Inflammatory macrophage treated with lipopolysaccharide for 1 hour (primary cell): ENCODE measurements at places on chromosomes 7 and 10.
A peak's percentile ranks its signal among the peaks of the same experiment; 100 is the strongest.

DNA sequence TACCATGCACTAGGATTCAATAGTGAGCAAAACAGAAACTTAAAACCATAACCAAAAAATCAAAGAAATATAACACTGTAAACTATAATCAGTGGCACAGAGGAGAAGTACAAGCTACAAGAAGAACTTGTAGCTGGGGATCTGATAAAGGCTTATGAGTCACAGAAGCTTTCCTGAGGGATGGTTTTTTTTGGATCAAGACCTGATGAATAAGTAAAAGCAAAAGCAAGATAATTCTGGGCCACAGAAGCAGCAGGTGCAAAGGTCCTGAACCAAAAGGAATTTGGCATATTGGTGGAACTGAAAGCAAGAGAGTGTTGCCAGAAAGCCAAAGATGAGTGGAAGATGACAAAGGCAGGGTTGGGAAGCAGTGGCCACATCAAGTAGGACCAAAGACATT, 37.4 kb upstream of the BET1 start:
- DNase-seq = no peak

DNA sequence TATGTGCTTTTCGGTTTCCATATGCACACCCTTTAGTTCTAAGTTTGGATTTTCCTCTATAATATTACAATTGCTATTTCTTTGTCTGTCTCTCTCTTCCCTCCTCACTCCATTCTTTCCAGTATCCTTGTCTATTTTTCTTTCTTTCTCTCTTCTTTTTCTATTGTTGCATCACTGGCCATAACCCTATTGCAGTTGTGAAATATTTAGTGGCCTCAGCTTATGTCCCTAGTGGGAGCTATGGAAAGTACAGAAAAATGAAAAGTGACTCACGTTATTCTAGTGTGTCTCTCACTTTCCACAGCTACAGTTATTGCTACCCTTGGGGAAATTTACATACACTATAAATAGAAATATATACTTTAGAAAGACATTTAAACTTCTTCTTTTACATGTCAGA, 59.1 kb downstream of the CNTNAP2 start:
- DNase-seq = no peak

DNA sequence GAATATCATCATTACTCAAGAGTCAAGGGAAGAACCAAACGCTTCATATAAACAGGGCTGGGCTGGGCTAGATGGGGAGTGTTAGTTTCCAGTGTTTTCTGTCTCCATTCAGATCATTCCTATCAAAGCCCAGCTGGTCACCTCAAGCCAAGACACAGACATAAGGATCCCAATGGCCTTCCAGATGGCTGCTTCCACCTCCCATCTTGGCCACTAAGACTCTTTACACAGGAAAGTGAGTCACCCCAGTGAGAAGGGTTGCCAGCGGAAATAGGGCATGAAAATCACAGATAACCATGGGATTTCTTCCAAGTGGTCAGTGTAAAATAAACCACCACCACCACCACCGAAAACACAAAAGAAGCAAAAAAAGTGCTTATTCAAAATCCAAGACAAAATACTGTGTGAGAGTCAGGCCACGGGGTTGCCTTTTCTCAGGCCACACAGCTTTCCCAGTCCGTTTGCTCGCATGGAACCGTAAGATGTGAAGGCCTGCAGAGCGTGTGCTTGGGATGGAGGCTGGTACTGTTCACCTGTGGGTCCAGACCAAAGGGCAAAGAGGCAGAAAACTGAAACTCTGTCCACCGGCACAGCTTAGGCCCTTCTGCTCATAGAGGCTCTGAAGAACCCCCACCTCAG, 5.6 kb downstream of the PRSS2 start:
- DNase-seq = no peak

GRCh38 chr10:107548301-107548700, 383.8 kb upstream of the SORCS1 start:
- DNase-seq = no peak

- DNase-seq = no peak
These were observed 15.3 kb downstream of the KCNH2 start for GRCh38 chr7:150962553-150963399.

DNA sequence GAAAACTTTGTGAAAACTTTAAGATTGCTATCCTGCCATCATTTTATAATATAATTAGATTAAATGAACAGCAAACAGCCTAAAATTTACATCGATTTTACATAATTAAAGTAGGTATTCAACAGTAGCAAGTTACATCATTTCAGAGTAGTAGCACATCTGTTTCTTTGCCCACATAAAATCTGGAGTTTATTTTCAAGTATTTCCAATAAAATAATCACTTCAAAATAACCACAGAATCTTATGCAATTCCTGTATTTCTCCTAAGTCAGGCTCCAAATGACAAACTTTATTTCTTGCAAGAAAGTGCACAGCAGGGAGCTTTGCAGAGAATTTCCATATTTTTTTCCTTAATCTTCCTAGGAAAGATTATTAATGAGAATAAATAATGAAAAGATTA, 82.6 kb downstream of the CUBN start:
- DNase-seq = no peak

DNA sequence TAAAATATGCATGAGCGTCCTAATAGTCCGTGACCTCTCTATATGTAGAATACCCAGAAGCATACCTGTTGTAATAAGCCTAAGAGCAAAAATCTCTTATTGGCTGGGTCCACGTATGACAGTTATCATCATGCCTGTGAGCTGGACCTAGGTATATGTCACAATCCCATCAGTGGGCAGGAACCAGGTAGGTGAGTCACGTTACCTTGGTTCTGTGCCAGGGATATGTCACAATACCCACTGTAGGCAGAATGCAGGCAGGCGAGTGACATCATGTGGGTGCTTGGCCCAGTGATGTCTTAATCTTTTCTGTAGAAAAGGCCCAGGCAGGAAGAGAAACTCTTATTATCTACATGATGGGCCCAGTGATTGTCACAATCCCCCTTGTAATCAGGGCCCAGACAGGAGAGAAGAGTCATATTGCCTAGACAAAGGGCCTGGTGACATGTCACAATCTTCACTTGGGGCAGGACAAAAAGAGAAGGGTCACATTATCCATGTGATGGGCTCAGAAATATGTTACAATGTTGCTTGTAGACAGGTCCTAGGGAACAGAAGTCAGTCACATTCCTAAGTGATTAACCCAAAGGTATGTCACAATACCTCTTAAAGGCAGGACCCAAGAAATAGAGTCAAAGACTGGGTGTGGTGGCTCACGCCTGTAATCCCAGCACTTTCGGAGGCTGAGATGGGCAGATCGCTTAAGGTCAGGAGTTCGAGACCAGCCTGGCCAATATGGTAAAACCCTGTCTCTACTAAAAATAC, 12.9 kb upstream of the ZNF736 start:
- no peak for DNase-seq

GRCh38 chr7:148264933-148265557, 325.5 kb upstream of the C7orf33 start:
- peak; percentile 7 for DNase-seq

- DNase-seq = no peak
These were observed 97.0 kb downstream of the PFKFB3 start for GRCh38 chr10:6299743-6300105.

- no peak for DNase-seq
These were observed 72.0 kb upstream of the VKORC1L1 start for GRCh38 chr7:65800890-65801341.

DNA sequence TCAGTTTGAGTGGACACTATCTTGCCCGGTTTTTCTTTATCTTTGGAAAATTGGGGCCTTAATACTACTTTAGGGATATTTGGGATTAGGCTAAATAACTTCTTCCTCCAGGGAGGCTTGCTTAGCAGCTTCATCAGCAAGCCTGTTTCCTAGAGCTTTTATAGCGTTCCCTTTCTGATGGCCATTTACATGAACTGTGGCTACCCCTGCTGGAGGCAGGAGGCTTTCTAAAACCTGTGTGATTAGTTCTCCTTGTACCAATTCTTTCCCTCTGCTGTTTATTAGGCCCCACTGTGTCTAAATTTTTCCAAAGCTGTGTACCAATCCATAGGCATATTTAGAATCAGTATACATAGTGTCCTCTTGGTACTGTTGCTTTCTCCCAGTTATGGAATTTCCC, 61.7 kb upstream of the CNTNAP2 start:
- no peak for DNase-seq

GRCh38 chr7:91288208-91288824, 24.1 kb downstream of the FZD1 start:
- DNase-seq = peak; percentile 34

DNA sequence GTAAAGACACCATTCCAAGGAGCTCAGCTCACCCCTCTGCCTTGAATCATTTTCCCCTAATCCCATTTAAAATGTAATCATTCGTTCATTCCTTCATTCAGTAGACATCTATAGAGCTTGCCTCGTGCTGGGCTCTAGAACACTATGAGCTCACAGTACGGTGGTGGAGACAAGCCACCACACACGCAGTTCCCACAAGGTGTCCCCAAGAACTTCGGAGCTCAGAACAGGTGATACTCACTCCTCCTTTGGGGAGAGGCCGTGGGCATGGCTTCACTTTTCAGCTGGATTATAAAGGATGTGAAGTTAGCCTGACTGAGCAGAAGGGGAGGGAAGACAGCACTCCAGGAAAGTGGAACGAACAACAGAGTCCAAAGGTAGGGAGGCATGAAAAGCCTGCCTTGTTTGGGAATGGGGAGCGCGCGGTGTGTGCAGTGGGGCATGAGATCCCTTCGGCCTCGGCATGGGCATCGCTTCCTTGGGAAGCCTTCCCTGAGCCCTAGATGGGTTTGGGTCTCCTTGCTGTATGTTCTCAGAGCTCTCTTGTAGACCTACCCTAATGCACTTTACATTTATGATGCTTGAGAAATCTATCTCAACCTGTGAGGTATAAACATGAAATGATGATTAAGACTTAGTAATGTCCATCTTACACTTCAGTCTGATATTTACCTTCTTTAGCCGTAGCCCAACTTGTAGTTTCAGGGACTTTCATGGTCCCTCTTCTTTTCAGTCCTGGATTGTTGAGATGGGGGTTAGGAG, 809 bp upstream of the OGA start:
- DNase-seq = no peak
